ENCODE measurements at places on chromosomes 16 and 17.

- DNase-seq = no peak
Measured at GRCh38 chr17:82240506-82241182, 11.8 kb downstream of the SLC16A3 start.

- no peak for DNase-seq
Measured at GRCh38 chr17:29388937-29389336, 1.2 kb upstream of the TAOK1 start.

GRCh38 chr17:10162096-10162495 lies 36.3 kb downstream of the GAS7 start:
- DNase-seq = no peak

DNA sequence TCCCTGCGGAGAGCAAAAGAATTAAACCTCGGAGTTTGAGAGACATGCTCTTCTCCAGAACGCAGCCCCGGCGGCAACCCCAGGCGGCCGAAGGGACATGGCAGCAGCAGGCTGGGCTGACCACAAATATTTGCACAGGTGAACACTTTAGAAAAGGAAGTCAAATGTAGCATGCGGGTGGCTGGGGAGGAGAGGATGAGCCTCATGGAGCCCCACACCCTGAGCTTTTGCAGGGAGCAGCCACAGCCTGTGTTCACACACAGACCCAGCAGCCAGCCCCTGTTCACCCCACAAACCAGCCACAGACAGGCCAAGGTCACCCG lies 17.8 kb downstream of the HS3ST6 start:
- DNase-seq = no peak

GRCh38 chr16:31206776-31207175 lies 4.2 kb upstream of the PYCARD start:
- no peak for DNase-seq

- no peak for DNase-seq
Measured at GRCh38 chr17:40730970-40731369, 24.2 kb downstream of the KRT25 start.
